Muscle of leg (tissue), 16 donors: ENCODE measurements at places on chromosomes 7 and 10.
A peak's percentile ranks its signal among the peaks of the same experiment; 100 is the strongest.

DNA sequence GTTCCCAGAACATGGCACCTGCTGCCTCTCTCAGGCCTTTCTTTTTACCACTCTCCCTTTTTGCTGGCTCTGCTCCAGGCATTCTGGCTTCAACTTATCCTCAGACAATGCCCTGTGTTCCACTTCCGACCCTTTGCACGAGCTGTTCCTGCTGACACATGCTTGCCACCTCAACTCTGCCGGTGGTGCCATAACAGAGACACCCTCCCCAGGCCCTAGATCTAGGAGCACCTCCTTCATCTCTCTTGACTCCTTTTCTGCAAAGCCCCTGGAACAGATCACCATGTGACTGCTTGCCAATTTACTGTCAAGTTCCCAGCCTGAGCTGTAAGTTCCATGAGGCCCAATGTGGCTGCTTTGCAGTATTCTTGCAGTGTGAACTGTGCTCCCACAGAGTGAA, 256.0 kb upstream of the MKI67 start:
- DNase-seq: no peak

- DNase-seq: no peak
These were observed 27.8 kb upstream of the KCNK18 start for GRCh38 chr10:117169480-117169879.

GRCh38 chr7:32145911-32146310, 75.7 kb upstream of the PDE1C start:
- DNase-seq: no peak

DNA sequence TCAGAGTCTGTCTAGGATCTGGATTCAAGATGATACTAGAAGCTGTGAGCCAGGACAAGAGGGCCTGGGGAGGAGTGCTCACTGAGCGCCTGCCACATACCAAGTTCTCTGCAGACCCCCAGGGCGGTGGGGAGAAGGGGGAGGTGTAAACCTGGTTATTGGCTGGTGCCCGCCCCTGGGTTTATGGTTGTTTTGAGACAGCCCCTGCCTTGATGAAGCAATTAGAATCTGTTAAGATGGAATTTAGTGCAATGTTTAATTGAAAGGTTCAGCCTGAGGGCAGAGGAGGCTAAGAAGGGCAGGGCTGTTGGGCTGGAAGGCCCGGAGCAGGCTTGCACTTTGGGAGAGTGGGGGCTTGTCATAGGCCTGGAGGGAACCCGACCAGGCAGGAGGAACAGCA, 42.7 kb downstream of the PRF1 start:
- DNase-seq: no peak

DNA sequence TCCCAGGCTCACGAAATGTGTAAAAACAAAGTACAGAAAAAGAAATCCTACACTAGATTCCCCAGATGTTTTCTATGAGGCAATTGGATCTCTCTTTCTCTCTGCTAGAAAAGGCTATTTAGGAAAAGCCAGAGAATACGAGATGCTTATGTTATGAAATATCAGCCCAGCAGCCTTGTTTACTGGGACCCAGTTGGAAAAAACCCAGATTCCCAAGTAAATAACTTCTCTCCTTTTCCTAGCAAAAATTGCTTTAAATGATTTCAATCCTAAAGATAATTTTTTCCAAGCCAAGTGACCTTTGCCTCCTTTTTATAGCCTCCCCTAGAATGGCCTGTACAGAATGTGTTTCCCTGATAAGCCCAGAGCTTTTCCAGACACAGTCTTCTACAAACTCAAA, 199.3 kb downstream of the PLXNA4 start:
- peak; percentile 62 for DNase-seq

- no peak for DNase-seq
These were observed 12.2 kb upstream of the SLC35B4 start for GRCh38 chr7:134328900-134329299.

- no peak for DNase-seq
These were observed 9.5 kb downstream of the HIPK2 start for GRCh38 chr7:139768249-139768824.

DNA sequence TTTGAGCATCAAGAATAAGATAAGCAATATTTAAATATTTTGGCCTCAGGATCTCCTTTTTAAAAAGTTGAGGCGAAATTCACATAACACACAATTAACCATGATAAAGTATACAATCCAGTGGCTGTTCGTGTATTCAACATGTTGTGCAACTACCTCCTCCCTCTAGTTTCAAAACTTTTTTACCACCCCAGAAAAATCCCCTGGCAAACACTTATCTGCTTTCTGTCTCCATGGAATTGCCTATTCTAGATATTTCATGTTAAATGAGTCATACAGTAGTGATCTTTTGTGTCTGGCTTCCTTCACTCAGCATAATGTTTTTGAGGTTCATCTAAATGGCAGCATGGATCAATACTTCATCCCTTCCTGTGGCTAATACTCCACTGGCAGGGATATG, 31.8 kb upstream of the IL15RA start:
- no peak for DNase-seq

DNA sequence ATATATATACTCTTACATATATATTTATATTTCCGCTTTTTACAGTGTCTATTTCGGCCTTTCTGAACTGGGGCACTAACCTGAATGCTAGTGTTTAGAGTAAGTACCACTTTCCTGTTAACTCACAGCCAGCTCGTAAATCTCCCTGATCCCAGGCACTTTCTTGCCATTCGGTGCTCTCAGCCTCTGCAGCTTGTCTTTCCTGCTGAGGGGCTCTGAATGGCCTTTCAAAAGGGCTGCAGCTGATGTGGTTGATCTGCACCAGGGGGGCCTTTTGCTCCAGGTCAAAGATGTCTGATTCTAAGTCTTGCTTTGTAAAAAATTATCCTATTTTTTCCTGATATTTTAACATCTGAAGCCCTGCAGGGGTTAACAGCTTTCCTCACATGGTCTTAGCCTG, 25.5 kb upstream of the HPS1 start:
- no peak for DNase-seq

DNA sequence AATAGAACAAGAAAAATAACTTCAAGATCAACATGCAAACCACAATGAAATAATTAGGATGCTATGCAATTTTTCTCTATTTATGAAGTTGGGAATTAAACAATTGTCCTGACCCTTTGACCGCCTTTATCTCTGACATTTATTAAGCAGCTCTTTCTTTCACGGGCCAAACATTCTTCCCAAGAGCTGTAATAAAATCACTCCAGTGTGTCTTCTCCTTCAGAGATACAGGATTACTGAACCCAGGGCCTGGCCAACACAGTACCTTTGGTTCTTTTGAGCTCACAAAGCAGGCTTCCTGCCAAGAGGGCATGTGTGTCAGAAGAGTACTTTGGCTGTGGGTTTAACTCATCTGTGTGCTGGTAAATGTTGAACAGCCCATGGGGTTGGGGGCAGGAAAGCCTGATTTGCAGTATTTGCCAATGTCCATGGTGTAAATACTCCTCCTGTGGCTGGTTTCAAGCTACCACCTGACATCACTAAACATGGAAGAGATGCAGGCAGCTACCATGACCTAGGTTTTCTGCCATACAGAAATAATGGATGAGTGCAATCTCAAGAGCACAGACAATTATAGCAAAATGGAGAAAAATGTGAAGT, 121.7 kb downstream of the FANK1 start:
- no peak for DNase-seq

GRCh38 chr10:26557641-26558014, 119.5 kb downstream of the APBB1IP start:
- DNase-seq: peak; percentile 37

DNA sequence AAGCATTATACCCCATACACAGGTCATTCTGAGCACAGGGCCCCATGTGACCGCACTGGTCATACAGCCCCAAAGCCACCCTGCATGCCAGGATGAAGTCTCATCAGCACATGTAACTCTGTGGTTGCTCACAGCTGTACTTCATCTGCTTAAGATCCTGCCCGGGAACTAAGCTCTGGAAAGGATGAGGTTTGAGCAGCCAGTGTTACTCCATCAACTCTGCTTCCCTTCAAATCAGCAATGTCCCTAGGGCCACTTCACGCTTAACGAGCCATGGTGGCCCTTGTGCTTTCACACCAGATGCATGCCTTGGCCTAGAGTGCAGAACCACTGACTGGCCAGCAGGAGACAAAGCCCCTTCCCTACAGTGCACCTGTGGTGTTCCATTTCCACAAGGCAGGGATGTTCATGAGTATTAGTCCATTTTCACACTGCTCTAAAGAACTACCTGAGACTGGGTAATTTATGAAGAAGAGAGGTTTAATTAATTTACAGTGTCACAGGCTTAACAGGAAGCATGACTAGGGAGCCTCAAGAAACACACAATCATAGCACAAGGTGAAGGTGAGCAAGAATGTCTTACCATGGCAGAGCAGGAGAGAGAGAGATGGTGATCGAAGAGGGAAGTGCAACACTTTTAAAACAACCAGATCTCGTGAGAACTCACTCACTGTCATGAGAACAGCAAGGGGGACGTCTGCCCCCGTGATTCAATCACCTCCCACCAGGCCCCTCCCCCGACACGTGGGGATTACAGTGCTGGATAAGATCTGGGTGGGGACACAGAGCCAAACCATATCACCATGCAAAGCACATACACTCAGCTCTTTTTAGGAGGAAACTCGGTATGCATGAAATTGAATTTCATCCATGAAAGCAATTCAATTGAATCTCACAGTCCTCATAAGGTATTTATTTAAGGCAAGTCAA, 149.0 kb upstream of the CDCA7L start:
- no peak for DNase-seq

GRCh38 chr10:81696609-81697388, 178.2 kb upstream of the NRG3 start:
- peak; percentile 39 for DNase-seq

GRCh38 chr10:96470116-96470743, 43.5 kb downstream of the TLL2 start:
- no peak for DNase-seq

- DNase-seq: no peak
These were observed 21.5 kb downstream of the RBM33 start for GRCh38 chr7:155665957-155666287.

- DNase-seq: no peak
These were observed 86.1 kb downstream of the LRRTM3 start for GRCh38 chr10:67011981-67012380.

DNA sequence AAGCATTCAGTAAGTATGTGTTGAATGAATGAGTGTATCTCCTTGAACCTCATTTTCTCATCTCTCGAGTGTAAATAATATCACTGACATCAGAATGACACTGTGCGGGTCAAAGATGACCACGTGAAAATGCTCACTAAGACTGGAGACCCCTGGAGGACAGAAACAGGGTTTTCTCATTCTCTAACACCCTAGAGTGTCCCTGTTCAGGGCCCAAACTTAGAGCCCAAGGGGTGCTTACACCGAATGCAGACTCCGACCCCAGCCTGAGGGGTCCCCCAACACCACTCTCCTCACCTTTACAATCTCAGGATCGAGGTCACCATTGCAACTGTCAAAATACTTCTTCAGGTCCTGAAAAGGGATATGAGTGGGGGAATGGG, 1.4 kb downstream of the CDK5 start:
- DNase-seq: no peak

DNA sequence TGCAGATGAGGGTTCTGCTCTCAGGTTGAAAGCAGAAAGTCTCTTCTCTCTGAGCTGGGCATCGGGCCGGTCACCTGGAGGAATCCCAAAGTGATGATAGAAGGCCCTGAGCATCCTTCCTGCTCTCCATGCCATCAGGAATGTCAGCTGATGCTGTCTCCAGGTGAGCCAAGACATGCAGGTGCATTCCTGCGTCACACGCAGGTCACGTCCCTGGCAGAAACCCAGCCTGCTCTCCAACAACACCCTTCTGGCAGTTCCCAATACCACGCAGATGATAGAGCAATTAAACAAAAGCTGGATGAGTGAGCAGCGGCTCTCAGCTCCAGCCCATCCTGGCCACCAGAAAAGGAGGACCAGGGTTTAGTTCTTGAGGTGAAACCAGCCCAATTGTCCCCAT, 6.9 kb upstream of the WIPI2 start:
- DNase-seq: no peak

DNA sequence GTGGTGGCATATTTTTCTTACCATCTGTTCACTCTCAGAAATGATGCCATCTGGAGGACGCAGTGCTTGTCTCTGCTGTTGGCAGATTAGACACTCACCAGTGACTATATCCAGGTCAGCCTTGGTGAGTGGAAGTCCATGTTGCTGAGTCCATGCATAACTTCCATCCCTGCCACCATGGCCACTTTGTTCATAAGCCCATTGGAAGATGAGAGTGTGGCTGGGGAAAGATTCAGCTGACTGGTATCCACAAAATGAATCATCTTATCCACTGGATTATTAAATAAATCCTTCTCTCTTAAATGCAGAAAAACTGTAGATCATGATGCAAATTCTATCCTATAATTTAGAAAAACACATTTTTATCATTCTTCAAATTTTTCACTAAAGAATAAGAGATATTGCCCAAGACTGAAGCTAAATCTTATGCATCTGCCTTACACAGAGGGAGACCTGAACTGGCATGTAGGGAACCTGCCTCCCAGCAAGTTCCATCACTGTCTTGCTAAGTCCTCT, 726.9 kb downstream of the TNS3 start:
- DNase-seq: peak; percentile 16

- DNase-seq: no peak
These were observed 1.7 kb upstream of the DPYSL4 start for GRCh38 chr10:132184816-132185593.

DNA sequence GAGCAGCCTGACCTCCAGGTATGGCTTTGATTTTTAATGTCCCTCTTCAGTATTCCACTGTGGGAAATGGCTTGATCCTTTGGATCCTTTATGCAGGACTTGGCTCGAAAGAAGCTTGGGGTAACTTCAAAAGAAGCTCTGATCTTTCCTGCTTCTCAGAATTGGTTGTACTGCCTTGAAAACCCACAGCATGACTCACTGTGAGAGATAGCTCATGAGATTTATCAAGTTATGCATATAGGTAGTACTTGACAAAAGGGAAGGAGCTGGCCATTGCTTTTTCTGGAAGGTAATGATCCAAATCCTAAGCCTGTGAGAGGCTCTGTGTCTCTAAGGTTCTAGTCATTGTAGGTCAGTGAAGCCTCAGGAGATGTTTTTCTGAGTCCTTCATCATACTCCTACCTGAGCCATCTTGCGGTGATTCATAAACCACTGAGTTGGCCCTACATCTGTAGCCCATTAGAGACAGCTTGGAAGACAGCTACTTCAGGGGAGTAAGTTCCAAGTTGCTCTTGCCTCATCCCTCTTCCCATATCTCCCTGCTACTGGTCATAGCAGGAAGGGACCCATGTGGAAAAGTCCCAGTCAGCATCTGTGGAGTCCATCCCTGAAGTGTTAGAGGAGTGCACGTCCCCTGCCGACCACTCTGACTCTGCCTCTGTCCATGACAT, 36.7 kb upstream of the NFKB2 start:
- DNase-seq: no peak

DNA sequence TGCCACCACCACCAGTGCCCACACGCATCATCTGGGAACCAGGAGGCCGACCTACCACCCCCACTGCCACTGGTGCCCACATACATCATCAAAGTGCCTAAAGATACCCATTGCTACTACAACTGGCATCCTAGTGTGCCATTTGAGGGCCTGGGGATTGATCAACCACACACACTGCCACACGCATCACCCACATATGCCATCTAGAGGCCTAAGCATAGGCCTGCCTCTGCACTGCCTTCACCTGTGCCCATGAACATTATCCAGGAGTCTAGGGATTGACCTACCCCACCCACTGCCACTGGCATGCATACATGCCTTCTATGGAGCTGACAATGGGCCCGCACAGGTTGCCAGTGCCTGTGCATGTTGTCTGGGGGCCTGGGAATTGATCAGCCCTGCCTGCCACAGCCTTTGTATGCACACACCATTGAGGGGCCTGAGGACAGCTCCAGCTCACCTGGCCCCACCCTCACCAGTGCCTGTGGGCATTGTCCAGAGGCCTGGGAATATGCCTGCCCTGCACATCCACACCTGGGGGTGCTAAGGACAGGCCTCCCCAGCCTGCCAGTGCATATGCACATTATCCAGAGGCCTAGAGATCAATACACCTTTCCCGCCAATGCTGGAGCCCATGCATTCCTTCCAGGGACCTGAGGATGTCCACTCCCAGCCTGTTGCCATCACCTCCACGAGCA, 64.3 kb upstream of the TRIL start:
- DNase-seq: no peak
